Activated gamma-delta T cell treated with Interleukin-2 at 50 U/mL for 16 hours (primary cell): ENCODE measurements at places on chromosomes 12 and 14.

GRCh38 chr14:100573002-100573756, 14.0 kb downstream of the BEGAIN start:
- no peak for DNase-seq

- peak; percentile 73 for DNase-seq
These were observed 38.4 kb downstream of the ACACB start for GRCh38 chr12:109154451-109155438.

GRCh38 chr12:55997535-55997859, 421 bp downstream of the SUOX start:
- DNase-seq = no peak

DNA sequence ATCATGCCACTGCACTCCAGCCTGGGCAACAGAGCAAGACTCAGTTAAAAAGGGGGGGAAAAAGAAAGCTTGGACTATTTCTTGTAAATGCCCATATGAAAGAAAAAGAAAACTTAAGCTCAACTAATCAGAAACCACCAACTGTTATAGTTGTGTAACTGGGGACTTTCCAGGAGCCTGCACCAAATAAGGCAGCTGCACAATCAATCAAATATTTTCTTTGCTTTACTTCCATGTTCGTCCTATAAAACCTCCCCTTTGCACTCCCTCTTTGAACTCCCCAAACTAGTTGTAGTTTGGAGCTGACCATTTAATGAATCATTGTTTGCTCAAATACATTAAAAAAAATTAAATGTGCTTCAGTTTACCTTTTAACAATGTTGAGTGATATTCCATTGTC, 54.9 kb downstream of the OTOGL start:
- no peak for DNase-seq
